Motor neuron (in vitro differentiated cells): ENCODE measurements at places on chromosomes 7 and 10.

DNA sequence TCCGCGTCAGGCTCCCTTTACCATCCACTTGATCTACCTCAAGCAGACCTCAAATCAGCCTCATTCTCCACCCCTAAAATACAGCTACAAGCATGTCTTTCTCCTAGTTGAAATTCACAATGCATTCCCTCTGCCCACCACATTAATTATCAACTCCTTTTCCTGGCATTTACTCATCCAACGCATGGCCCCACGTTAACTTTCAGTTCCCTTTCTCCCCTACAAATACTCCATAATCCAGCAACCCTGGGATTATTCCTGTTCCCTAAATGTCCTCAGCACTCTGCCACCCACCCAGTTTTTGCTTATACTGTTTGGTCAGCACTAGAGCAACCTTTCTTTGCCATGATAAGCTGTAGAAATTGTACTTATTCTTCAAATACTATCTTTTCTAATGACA lies 5.7 kb upstream of the VIM start:
- no peak for ATAC-seq

- no peak for ATAC-seq
These were observed 399.9 kb downstream of the NXPH1 start for GRCh38 chr7:8833355-8833754.

DNA sequence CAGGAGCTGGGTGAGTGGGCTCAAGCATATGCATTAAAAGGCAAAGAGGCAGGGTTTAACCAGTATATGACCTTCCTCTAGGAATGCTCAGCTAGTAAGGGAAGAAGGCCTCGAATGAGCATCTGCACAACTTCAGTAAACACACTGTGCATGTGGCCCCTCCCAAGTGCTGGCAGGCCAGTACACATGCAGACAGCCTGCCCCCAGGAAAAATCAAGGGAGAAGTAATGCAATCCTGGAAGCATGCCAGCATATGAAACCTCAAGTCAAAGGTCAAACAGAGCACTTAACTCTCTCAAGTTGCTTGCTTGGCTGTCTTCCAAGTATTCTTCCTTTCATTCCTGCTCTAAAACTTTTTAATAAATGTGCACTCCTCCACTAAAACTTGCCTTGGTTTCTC lies 208.4 kb downstream of the ACTR3B start:
- ATAC-seq: no peak

GRCh38 chr10:26829810-26830515 lies 30.8 kb downstream of the ABI1 start:
- ATAC-seq: no peak

GRCh38 chr7:25846722-25847121 lies 305.3 kb upstream of the NFE2L3 start:
- no peak for ATAC-seq

DNA sequence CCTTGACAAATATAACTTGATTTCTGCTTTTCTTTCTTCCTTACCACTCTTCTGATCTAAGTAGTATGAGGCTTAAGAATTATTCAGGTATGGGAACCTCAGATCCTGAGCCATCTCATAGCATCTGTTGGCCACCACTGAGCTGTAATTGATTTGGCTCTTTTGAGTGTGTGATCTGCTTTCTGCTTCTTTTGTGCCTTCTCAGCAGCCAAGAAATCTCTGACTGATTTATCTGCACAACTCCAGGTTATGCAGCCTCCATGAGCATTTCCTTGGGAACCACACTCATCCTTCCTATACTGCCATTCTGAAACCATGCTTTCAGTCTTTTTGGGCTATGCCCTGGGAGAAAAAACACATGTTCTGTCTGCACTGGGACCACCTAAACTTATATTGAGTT lies 178.0 kb upstream of the FAM3C start:
- ATAC-seq: no peak
